HT-29 (cell line): ENCODE measurements at places on chromosomes 6 and 20.

GRCh38 chr6:90026216-90026615 lies 131.9 kb downstream of the GJA10 start:
- DNase-seq: no peak

DNA sequence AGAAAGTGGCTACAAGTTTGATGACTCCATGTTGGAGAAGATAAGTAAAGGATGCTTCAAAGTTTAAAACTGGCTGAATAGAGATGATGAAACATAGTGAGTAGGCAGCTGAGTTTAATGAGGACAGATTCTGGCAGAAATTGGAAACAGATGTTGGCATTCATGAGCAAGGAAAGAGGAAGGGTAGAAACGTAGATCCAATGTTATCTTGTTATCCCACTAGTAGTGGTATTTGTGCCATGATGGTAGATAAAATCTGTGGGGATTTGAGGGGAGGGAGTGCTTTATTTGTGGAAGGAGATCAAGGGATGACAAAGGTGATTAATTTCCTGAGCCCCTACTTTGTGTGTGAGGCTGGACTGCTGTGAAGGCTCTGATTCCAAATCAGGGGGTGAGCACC lies 69.5 kb downstream of the MRAP2 start:
- no peak for DNase-seq

DNA sequence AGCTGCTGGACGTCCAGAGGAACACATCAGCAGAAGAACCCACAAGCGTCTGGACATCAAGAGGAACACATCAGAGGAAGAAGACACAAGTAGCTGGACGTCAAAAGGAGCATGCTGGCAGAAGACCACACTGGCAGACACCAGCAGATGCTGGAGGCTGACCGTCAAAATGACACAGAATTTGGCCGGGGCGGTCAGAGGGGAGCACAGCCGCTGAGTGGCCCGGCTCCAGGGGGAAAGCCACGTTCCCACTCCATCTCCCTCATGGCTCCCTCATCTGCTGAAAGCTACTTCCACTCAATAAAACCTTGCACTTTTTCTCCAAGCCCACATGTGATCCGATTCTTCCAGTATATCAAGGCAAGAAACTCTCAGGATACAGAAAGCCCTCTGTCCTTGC lies 283.6 kb downstream of the PTPRT start:
- DNase-seq: no peak

DNA sequence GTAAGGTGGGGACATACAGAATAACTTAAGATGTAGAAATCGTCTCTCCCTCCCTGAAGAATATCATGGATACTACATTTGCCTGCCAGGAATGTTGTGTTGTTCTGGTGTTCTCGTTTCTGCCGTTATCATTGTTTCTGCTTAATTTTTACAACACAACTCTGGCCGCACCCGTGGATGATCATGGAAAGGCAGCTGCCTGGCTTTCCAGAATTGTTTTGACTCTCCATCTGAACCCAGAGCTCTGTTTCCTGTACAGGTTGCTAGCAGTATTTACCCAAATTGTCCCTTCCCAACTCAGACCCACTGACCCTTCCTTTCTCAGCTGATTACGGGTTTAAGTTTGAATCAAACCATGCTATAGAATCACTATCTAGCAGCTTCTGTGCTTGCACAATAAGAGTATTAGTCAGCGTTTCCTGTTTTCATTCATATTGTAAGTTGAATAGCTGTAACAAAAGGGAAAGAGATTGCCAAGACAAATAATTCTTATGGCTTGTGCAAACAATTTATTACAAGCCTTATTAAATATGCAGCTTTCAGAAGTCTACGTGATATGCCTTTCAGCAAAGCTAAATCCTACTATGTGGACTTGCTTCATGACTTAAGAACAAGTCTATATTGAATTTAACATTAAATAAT lies 139.0 kb downstream of the MTHFD1L start:
- peak; percentile 78 for DNase-seq

DNA sequence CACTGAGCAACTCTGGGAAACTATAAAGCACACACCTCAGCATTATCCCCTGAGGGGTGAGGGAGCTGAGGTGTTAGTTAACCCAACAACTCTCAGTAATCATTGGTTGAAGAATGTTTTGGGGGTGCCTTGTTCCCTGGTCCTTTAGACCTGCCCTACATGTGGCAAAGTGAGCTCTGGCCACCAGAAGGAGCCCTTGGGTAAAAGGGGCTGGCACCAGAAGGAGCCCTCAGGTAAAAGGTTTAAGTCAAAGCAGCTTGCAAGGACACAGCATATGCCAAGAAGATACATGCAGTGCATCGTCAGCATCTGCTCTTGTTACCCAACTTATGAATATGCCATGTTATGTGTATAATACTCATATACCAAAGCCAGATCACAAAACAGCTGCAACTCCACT lies 1081.7 kb downstream of the KIF16B start:
- DNase-seq: peak; percentile 26

GRCh38 chr6:52393780-52394179 lies 26.4 kb upstream of the EFHC1 start:
- no peak for DNase-seq

DNA sequence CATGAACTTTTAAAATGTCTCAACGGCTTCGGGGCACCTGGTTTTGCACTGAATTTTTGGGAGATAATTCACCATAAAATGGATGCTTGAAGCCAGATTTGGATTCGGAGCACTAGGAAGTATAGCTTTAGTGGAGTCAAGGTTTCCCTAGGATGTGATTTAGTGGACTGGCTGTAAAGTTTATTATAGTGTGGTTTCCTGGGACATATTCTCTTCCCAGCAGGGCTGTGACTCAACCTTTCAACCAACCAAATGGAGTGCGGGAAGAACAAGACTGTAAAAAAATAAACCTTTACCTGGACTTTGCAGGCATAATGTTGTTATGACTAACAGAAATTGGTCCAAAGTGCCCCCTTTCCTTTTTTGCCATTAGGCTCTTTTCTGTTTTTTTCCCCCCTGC lies 327.4 kb upstream of the MAN1A1 start:
- DNase-seq: no peak

DNA sequence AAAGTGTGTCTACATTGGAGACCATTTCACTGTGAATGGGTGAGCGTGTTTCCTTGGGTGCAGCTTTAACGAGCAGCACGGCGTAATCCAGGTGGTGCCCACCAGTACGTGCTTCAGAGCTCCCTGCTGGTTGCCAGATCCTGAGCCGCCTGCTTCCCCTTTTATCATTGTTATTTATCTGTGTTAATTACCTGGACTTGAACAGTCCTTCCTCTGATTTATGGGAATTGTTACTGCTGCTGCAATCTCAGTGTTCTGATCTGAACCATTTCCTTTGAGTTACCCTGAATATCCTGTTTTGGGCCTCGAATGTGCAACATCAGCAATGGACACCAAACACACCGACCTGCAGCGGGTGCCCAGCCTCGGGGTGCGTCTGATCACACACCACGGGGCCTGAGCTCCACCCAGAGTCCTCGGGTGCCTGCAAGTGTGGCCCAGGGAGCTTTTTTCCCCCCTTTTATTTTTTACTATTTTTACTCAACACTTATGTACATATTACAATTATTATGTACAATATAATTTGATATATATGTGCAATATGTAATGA lies 81.3 kb downstream of the RPP40 start:
- DNase-seq: no peak

- DNase-seq: peak; percentile 71
Measured at GRCh38 chr6:39200498-39201020, 28.7 kb downstream of the KCNK5 start.
